ENCODE measurements at places on chromosomes 6 and 20.

DNA sequence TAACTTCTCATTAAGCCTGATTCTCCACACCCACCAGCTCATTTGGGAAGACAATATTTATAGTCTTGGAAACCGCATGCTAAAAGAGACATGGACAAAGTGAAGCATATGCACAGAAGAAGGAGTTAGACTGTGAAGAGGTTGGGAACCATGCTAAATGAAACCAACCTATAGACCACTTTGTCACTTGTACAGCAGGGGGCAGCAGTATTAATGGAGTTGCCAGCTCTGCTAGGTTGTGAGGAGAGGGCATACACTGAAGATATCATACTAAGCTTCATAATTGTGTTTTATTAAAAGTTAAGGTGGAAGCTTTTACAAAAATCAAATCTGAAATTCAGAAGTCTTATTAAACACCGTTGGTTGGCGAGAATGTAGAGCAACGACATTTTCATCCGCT is 38.3 kb upstream of the HMGCLL1 start:
- no peak for DNase-seq

DNA sequence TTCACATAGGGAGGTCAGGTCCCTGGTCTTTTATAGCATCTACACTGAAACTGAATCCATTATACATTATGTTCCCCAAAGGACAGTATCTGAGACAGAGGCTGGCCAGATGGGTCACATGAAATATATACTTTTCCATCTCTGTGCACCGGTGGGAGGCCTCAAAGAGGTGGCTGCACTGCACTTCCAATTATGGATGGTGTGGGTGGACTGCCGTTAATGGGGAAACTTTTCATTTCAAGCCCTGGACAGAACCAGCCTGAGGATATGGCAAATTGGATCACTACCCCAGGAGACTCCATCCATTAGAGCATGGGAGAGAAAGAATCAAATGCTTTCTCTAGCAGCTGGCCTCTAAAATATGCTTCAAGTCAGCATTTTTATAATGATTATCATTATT is 280.5 kb upstream of the OPRM1 start:
- no peak for DNase-seq

DNA sequence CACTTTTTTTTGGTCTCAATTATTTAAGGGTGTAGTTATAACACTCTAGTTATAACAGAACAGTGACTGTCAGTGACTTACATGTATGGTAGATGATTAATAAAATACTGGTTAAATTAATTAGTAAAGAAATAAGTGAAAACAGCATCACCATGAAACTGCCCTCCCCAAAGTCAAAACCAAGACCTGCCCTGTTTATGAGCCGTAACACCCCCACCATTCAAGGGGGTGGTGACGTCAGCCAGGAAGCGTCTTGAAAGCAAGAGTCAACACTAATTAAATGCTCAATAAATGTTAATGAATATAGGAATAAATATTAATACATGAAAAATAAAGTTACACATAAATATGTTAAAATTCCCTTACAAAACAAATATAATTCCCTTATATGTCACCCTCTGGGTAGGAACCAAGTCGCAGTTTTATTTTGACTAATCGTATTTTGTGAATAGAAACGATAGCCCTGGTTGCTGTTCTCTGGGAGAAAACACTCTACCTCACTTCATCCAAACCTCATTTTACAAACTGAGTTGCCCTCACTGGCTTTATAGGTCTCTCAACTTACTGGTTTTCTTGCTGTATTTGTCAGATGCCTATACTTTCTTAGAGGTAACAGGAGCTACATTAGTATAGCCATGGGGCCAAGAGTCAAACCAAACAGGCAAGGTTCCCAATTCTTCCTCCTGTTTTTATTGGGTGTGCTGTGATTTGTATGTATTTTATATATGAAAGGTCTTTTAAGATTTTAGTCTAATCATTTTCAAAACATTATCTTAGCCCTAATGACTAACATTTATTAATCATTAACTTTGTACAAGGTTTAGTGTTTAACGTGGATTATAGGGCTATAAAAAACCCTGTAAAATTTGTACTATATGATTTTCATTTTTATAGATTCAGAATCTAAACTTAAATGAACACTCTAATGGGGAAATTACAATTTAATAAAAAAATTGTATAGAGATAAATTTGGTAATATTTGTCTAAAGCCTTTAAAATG is 227.9 kb upstream of the IRAK1BP1 start:
- DNase-seq = no peak

DNA sequence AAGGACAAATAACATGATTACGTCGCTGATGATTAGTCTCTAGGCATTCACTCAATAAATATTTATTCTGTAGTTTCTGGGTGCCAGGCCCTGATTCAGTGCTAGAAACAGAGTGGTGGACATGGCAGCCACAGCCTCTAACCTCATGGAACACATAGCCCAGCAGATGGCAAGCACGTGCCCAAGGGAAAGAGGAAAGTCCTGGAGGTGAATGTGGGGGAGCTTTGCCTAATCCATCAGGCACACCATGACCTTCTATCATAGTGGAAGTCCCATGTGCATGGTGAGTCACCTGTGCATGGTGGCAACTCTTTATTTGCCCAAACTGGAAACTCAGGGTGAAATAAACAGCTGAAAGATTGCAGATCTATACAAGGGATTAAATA is 143.0 kb upstream of the TNFAIP3 start:
- no peak for DNase-seq

GRCh38 chr6:3422435-3423070 is 34.3 kb downstream of the SLC22A23 start:
- DNase-seq = no peak

- no peak for DNase-seq
Observed at GRCh38 chr6:107488875-107489635, 862 bp upstream of the SOBP start.

DNA sequence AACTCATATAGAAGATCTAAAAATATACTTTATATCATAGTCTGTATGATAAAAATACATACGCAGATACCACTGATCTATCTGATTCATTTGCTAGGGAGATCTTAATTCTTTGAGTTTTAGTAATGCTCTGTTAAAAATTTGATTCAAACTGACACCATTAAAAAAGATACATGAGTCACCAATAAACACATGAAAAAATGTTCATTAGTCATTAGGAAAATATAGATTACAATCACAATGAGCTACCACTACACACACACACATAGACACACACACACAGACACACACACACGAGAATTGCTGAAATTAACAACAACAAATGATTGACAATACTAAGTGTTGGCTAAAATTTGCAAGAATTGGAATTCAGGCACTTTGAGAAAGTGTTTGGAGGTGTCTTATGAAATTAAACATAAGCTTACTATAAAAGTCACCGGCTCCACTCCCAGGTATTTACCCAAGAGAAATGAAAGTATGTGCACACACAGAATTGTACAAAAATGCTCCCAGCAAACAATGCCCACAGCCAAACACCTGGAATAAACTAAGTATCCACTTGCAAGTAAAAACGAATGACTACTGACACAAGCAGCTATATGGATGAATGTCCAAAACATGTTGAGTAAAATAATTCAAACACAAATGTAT is 117.7 kb upstream of the GGTLC1 start:
- DNase-seq = no peak

- DNase-seq = no peak
Observed at GRCh38 chr6:141401168-141401567, 731.6 kb upstream of the GJE1 start.

GRCh38 chr6:132607544-132608233 is 16.4 kb downstream of the TAAR2 start:
- no peak for DNase-seq

- no peak for DNase-seq
Observed at GRCh38 chr6:134903448-134903847, 46.5 kb downstream of the ALDH8A1 start.

GRCh38 chr6:37083243-37084138 is 78.0 kb downstream of the FGD2 start:
- no peak for DNase-seq

- no peak for DNase-seq
Observed at GRCh38 chr6:108736832-108737231, 111.4 kb upstream of the ARMC2 start.

DNA sequence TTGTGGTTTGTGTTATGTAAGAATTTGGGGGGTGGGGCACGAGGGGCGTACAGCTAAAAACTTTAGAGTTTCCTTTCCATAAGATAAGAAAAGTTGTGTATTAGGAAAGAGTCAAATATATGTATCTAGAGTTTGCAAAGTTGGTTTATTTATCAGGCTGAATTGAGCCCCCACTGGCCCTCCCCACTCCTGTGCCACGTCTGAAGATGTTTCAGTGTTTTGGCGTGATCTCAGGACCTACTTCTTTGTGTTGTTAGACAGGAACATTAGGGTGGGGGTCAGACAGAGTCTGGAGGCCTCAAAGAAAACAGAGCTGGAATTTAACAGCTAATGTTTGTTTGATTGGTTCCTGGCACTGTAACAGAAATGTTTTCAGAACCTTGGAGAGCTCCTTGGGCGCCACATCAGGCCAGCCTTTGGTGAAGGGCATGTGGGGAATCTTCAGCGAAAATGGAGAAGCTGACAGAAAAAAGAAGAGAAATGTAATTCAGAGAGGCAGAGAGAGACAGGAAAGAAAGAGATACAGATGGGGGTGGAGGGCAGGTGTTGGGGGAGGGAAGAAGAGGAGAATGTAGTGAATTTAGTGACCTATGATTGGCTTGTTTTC is 674 bp downstream of the NRSN1 start:
- DNase-seq = peak; percentile 2

- no peak for DNase-seq
Observed at GRCh38 chr20:62394248-62395245, 7.6 kb downstream of the RPS21 start.

DNA sequence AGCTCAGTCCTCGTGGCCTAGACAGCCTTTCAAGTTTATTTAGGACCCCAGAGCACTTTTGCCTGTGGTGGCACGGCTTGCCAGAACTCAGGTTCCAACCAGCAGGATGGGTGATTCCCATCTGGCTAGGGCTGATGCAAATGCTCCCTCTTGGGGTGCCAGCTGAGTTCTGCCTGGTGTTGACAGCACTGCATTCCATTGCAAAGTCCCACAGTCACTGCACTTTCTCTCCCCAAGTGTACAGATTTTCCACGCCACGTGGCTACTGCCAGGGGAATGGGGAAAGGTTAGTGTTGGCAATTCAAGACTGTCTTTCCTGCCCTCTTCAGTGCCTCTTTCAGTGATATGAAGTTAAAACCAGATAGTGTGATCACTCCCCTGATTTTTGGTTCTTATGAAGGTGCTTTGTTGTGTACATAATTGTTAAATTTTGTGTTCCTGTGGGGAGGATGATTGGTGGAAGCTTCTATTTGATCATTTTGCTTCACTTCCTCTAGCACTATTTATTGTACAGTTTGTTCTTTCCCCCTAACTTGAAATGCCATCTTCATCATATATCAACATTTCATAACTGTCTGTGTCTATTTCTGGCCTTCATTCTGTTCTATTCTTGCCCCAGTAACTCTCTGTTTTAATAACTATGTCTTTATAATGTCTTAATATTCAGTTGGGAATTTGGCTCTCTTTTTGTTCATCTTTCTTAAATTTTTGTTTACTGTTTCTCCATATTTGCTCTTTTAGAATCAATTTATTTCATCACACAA is 86.2 kb downstream of the CFAP61 start:
- DNase-seq = no peak

DNA sequence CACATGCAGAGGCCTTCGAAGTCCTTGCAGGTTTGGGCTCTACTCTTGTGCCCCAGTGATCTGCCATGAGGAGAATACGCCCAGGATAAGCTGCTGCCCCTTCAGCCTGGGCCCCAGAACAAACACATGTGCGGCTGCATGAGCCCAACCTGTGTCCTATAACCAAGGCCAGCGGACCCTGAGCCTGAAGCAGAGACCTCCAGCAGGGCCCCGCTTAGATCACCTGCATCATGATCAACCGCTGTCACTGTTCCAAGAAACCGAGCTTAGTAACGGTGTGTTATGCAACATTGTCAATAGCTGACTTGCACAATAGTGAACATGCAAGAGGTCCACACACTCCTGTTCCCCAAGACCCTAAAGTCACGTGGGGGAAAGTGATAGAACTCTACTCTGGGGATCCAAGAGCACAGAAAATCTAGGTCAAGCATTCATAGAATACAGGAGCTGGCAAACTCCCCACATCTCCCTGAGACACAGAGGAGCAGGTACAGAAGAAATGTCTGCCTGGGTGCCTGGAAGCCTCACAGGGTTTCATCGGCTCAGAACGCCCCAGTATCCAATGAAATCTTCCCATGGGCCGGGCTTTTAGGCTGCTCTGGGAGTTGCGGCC is 136.2 kb downstream of the BMP7 start:
- DNase-seq = no peak

DNA sequence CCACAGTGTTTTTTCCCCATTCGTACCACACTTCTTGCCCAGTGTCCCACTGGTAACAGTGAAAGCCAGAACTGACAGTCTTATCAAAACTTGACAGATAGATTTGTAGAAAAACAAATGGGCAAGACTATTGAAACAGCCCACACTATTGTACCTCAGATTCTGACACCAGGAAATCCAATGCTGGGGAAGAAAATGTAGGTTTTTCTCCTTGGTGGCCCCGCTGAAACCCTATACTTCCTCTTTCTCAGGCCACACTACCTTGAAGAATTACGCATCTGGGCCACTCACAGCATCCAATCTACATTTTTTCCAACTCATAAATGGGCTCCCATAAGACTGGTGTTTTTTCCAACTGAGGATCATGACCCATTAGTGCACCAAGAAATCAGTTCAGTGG is 90.9 kb upstream of the HDDC2 start:
- DNase-seq = no peak

GRCh38 chr20:4090756-4091489 is 75.6 kb upstream of the RNF24 start:
- no peak for DNase-seq

GRCh38 chr6:163691049-163691448 is 276.5 kb downstream of the QKI start:
- no peak for DNase-seq

DNA sequence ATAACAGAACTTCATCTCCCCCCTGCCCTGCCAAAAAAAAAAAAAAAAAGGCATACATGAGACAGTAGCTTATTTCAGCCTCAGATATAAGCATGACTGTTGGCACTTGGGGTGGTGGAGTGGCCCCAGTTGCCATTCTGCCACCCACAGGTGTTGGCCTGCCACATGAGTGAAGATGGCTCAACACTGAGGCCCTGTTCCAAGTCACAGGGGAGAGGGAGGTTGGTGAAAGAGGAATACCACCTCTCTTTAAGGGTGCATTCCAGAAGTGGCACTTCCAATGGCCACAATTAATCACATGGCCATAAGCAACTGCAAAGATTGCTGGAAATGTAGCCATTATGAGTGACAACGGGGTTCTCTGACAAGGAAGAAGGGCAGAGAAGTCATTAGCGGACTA is 61.9 kb upstream of the JARID2 start:
- no peak for DNase-seq

All from naive thymus-derived CD8-positive, alpha-beta T cell (primary cell).